ENCODE measurements at places on chromosomes 6 and 20.
A peak's percentile ranks its signal among the peaks of the same experiment; 100 is the strongest.

- no peak for DNase-seq
These were observed 95.5 kb downstream of the STK35 start for GRCh38 chr20:2197166-2197565.

- DNase-seq = no peak
These were observed 149.1 kb upstream of the FAM83B start for GRCh38 chr6:54697424-54697823.

GRCh38 chr20:59992526-59993084, 34.4 kb downstream of the CDH26 start:
- DNase-seq = no peak

DNA sequence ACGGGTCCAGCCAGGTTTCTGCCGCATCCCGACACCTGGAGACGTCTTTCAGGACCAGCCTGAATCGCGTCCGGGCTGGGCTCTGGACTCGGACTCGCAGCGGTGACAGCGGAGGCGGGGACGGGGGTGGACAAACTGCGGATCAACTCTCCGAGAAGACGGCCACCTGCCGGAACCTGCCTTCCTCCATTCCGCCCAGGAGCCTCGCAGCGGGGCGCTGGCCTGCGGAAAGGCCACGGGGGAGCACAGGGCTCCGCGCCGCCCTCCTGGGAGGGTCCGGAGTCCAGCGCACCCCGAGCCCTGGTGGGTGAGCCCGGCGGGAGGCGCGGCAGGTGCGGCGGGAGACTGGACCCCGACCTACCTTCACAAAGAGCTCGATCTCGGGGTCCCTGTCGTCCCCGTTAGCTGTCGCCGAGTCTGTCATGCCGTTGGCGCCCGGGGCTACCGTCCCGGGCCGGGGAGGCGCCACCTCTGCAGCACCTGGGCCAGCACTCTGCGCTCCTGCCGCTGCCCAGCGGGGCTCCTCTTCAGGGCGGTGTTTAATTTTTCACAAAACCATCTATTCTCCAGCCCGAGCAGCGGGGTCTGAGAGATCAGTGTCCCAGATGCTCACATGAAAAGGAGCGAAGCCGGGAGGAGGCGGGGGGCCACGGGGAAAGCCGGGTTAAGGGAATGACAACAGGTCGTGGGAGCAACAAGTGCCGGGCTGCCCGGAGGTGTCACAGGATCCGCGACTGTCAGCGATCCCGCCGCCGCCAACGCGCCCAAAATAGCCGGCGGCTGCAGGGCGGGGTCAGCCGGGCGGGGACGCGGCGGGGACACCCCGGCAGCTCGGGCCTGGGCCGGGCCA, at the start of gene CLIC5:
Gene CLIC5, minus strand, starts transcription at position 742 of the 850 bp plus-strand sequence. Its CDS starts 318 bp downstream, at position 424.
- DNase-seq = peak; percentile 51

- DNase-seq = no peak
These were observed 18.3 kb downstream of the ARHGAP18 start for GRCh38 chr6:129691709-129692108.

GRCh38 chr6:37158508-37158907, 11.4 kb upstream of the PIM1 start:
- no peak for DNase-seq

GRCh38 chr6:71252960-71253359, 35.7 kb upstream of the OGFRL1 start:
- DNase-seq = no peak

DNA sequence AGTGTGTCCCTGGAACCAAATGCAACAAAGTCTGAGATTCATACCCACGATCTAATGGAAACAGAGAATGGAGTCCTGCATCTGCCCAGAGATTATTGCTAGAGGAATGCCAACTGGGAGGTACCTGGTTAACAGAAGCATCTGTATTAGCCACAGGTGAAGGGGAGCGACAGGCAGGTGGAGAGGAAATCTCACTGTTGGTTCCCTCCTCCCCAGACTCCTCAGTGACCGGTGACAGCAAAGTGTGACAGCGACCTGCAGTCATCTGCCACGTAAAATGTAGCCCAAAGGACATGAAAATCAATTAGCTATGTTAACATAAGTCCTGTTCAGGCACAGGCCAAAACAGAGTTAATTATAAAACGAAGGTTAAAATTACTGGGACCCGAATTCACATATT, 336.6 kb downstream of the SYNE1 start:
- DNase-seq = no peak

DNA sequence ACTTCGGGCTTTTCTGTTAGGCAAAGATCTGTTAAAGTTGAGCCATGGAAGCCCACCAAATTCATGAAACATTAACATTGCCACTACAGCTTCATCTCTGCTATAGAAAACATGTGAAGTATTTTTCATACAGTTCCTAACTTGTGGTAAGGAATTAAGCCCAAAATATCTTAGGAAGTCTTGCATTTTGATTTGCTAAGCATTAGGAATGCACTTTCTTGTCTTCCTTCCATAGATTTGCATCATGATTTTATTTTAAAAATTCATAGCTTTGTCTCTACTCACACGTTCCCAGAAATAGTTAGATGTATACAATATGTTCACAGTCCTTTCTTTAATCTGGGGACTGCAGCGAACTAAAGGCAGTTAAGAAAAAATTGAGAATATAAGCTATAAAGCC, 325.6 kb downstream of the CENPW start:
- DNase-seq = no peak

DNA sequence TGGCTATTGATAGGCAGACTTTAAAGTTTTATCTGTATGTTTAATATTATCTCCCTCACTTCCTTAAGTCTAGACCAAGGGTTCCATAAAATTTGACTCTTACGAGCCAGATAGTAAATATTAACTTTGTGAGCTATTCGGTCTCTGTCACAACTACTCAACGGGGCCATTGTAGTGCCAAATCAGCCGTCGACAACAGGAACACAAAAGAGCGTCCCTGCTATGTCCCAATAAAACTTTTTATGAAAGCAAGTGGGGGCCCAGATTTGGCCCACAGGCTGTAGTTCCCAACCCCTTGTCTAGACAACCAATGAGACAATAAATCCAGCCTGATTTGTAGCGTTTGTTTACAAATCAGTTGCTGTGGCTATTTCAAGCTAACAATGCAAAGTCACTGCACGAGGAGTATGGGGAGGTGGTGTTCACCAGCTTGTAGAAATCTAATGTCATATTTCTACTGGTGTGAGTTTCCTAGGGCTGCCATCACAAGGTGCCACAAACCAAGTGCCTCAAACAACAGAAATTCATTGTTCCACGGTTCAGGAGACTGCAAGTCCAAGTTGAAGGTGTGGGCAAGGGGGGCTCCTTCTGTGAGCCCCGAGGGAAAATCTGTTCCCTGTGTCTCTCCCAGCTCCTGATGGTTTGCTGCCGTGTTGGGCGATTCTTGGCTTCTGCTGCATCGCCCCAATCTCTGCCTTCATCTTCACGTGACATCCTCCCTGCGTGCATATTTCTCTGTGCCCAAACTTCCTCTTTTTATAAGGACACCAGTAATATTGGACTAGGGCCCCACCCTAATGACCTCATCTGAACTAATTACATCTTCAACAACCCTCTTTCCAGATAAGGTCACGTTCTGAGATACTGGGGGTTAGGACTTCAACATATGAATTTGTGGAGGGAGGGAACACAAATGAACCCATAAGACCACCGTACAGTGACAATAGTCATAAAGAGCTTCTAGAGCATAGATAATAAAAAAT, 356.0 kb upstream of the JARID2 start:
- DNase-seq = no peak

DNA sequence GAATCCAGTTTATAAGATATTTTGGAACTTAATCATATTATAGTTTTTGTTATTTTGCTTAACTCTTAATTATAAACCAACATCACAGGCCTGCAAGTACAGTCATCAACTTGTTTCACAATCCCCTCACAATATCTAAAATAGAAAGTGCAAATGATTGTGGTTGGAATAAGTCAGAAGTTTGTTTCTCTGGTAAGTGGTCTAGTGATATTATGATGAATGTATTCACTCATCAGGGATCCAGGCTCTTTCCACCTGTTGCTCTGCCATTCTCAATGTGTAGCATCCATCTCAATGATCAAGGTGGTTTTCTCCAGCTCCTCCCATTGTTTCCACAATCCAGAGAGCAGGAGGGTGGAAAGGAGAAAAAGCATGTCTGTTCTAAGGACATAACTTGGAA, 54.2 kb downstream of the OPN5 start:
- DNase-seq = no peak

DNA sequence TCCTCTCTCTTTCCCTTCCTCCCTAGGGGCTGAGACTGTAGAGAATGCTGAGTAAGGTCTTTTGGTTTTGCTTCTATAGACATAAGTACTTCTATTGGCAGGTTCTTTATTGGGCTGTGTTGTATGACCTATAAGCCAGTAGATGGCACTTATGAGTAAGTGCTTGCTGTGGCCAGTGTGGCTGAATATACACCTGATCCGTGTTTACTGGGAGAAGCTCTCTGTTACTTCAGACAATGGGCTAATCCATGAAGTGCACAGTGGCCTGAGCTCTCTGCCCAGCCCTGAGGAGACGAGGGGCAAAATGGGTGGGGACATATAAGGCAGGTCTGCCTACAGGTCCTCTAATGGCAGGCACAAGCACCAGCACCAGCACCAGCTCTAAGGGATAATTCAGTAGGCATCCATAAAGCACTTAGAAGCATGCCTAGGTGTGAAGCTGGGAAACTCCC, 610.3 kb downstream of the RNF144B start:
- DNase-seq = no peak

DNA sequence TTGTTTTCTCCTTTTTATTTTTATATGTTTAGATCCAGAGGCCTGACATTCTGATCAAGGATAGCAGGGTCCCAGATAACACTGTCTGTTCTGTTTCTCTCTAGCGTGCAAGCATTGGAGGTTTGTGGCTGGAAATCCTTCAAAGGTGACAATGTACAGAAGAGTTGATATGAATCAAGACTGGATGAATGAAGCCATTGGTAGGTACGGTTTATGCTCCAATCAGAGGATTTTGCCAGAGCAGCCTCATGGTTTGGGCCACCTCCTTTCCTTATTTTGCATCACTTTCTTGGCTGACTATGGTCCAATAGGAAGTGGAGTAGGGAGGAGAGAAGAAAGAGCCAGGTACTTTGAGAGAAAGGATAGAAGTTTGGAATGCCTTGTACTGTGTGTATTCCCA, 484.8 kb upstream of the JAG1 start:
- DNase-seq = no peak

DNA sequence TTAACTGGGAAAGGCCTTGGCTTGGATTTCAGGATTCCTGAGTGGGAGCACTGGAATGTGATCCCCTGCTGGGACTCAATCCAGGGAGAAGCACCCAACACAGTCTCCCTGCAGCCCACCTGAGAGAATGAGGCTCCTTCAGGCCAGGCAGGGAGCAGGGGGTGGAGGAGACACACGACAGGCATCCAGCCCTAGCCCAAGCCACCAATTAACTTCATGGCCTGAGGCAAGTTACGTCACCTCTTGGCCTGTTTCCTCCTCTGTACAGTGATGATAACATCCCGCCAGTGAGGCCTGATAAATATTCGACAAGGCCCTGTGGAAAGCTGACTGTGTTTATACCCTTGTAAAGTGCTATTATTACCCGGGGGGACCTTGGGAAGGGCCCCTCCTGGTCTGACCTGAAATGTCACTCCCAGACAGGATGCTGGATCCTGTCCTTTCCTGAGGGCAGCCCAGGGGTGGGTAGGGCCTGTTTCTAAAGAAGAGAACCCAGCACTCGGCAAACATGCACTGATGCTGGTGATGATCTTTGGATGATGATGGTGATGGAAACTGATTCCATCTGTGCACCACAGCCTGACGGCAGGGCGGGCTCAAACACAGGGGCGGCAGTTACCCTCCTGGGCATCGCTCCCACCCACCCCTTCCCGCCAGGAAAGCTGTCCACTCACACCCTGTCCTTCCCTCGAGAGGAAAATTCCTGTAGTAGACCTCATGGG, 12.4 kb downstream of the FRS3 start:
- no peak for DNase-seq

- no peak for DNase-seq
These were observed 10.7 kb upstream of the RAET1L start for GRCh38 chr6:150036081-150036480.

GRCh38 chr20:11740975-11741374, 176.7 kb upstream of the BTBD3 start:
- no peak for DNase-seq

DNA sequence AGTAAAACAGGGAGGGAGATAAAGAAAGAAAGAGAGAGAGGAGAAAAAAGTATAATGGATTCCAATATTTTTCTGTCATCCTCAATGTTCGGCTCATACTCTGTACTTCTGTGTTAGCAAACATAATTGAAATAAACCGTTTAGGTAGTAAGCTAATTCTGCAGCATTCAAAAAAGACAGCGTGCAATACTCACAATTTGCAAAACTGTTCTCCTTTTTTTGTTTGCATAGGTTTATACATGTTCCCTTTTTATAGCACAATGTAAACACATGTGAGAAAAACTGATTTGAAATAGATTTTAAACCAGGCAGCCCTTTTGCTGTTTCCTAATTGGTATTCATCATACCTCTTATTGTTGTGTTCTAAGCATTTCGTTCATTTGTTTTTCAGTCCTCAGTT, 188.9 kb downstream of the PLCB1 start:
- no peak for DNase-seq

- no peak for DNase-seq
These were observed 79.9 kb upstream of the MPC1 start for GRCh38 chr6:166462461-166463135.

- DNase-seq = peak; percentile 24
These were observed at the start of gene RCAN2 for GRCh38 chr6:46491201-46491627. Gene RCAN2 (minus strand): TSS chr6:46491449.

DNA sequence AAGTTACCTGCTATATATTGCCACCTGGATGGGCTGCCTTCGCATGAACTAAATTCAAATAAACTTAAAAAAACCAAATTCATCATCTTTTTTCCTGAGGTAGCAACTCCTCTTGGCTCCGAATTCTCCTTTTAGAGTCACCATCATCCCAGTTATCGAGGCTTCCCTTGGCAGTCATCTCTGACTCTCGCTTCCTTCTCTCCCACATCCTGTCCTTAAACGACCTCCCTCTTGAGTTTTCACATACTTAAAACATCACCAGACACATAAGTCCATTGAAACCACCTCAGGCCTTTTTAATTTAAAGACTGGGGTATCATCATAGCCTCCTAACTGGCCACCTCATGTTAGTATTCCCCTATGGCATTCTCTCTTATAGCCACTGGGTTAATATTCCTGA, 296.1 kb upstream of the FLRT3 start:
- no peak for DNase-seq

DNA sequence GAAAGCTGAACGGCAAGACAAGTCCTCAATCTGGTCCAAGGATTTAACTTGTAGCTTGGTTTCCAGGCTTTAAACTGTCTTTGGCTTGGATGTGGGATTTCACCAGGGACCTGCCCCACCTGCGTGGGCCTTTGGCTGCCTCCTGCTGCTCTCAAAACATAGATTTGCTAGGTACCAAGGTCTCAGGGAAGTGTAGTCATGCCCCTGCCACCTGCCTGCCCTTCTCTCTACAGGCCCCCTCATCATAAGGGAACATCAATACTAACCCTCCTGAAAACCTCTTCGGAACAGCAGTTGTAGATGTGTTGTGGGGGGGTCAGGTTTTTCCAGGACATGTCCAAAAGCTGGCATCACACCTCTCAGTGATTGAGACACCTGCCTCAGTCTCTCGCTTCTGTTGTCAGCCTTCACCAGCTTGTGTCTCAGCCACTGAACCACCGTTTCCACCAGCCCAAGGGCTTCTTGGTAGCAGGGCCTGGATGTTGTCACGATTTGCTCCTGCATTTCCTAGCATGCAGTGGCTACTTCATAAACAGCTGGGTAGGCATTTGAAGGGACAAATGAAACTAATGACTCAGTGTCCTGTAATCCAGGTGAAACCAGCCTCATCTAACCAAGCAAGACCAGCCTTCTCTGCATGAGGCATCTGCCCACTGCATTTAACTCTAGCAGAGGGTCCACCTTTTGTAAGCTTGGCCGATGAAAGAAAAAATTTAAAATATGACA, 141.6 kb upstream of the THBS2 start:
- DNase-seq = no peak
